ENCODE measurements at places on chromosomes 5 and 9.
A peak's percentile ranks its signal among the peaks of the same experiment; 100 is the strongest.

GRCh38 chr9:72675586-72675985, 154.2 kb downstream of the TMC1 start:
- no peak for DNase-seq

- no peak for DNase-seq
These were observed 222.7 kb downstream of the ELAVL2 start for GRCh38 chr9:23603311-23603710.

- DNase-seq, result peak; percentile 24
These were observed 35.1 kb downstream of the SH3GLB2 start for GRCh38 chr9:128992995-128993394.

GRCh38 chr5:104372376-104372775, 809.8 kb upstream of the NUDT12 start:
- no peak for DNase-seq

DNA sequence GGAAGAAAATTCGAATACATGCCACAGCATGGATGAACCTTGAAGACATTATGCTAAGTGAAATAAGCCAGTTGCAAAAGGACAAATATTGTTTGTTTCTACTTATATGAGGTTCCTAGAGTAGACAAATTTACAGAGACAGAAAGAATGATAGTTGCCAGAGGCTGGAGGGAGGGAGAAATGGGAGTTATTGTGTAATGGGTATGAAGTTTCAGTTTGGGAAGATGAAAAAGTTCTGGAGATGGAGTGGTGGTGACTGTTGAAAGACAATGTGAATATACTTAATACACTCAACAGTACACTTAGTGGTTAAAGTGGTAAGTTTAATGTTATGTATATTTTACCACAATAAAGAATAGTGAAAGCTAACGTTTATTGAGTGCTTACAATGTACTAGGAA, 99.6 kb upstream of the SLC44A1 start:
- DNase-seq, result no peak

GRCh38 chr5:147565524-147565923, 55.7 kb upstream of the DPYSL3 start:
- DNase-seq, result no peak
